ENCODE measurements at places on chromosomes 7 and 10. TPM values are rescaled to one million over a fixed set of nuclear protein-coding genes. Genes with fewer than 3 reads are reported as not detected.

Gene FAM13C
- total RNA-seq: 11.8 TPM

DNA sequence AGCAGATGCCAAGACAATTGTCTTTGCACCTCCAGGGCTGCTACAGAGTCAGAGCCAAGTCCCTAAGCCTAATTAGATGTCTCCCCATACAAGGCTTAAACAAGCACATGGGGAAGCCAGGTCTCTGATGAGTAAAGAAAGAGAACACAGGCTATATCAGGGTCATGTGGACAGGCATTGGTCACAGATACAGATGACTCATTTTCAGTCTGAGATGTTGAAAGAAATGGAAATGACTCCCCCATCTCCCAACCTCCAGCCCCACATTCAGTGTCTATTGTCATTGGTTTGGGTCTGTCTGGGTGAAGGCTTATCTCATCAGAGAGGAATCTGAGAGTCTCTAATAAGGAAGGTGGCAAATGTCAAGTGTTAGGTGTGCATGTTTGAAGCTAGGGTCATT lies 290.1 kb upstream of the KIAA1217 start:
- H3K27ac ChIP-seq: no peak overlapping the region
- DNase-seq: no peak
- H3K4me1 ChIP-seq: peaks cover 11% of the 10 kb centered on the region
- no peak overlapping the region for H3K4me3 ChIP-seq
- H3K36me3 ChIP-seq: no peaks in the 10 kb centered on the region

- H3K27me3 ChIP-seq: no peaks in the 10 kb centered on the region
- peaks cover 14% of the 10 kb centered on the region for H3K36me3 ChIP-seq
- DNase-seq: no peak
- H3K27ac ChIP-seq: peak overlapping the region; percentile 64
These were observed 69.1 kb downstream of the ZMIZ1 start for GRCh38 chr10:79137826-79138225.

DNA sequence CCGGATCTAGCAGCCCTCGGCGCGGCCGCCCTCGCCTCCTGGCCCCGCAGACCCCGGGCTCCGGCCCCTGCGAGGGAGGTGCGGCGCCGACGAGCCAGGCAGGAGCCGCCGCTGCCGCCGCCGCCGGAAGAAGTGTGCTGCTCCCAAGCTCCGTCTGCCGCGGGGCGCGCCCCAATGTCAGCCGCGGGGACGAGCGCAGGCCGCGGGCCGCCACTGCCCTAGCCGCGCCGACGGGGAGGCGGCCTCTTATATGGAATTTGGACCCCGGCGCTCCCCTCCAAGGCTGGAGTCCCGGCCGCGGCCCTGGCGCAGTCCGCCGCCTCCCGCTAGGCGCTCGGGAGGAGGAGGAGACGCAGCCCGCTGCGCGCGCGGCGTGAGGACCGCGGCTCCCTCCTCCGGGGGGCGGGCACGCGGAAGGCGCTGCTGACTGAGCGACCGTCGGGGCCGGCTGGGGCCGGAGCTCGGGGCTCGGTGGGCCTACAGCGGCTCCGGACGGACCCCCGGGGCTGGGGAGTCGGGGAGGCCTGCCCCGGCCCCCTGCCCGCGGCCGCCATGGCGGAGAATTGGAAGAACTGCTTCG lies at the start of gene TRIM8:
Gene TRIM8 (plus strand): TSS at position 414 of the 580 bp plus-strand sequence. CDS start 139 bp downstream, at position 553.
- H3K4me3 ChIP-seq: peak within 1 kb of the TSS; percentile 85
- H3K36me3 ChIP-seq: peaks cover 8% of the 10 kb centered on the region
- H3K27me3 ChIP-seq: no peaks in the 10 kb centered on the region

- H3K4me3 ChIP-seq: no peak overlapping the region
- peaks cover 27% of the 10 kb centered on the region for H3K4me1 ChIP-seq
- H3K36me3 ChIP-seq: no peaks in the 10 kb centered on the region
- H3K27ac ChIP-seq: no peak overlapping the region
These were observed 42.5 kb downstream of the ABLIM1 start for GRCh38 chr10:114615600-114616007.

DNA sequence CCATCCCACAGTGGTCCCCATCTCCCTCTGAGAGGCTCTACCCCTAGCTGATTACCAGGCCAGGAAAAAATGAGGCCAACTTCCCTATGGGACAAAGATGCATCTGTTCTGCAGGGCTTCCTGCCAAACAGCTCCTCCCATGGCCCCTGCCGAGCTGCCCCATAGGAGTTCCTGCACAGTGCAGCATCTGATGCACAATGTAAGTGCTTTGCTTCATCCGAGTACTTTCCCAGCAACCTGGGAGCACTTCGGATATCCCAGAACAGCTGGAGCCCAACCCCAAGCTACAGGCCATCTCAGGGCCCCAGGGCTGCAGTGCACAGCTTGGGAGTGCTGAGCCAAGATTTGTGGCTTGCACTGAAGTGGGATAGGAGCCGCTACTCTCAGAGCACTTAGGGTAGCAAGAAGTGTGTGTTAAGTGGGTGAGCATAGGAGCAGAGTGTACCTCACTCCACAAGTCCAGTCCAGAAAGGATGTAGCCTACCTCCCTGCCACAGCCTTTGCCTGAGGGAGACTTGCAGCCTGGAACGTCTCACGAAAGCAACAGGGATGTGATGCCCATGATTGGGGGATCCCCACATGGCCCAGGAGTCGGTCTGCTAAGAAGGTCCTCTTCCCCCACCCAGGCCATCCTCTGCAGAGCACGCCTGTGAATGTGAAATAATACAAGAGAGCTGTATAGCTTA lies 209.6 kb upstream of the VWC2 start:
- no peak for DNase-seq
- no peaks in the 10 kb centered on the region for H3K36me3 ChIP-seq
- no peak overlapping the region for H3K4me3 ChIP-seq

Measured in upper lobe of right lung (tissue), 1 donor.